Colonic mucosa (tissue), 4 donors: ENCODE measurements at places on chromosomes 4 and X.

GRCh38 chr4:149784018-149784417, 31.6 kb downstream of the IQCM start:
- no peak for DNase-seq

DNA sequence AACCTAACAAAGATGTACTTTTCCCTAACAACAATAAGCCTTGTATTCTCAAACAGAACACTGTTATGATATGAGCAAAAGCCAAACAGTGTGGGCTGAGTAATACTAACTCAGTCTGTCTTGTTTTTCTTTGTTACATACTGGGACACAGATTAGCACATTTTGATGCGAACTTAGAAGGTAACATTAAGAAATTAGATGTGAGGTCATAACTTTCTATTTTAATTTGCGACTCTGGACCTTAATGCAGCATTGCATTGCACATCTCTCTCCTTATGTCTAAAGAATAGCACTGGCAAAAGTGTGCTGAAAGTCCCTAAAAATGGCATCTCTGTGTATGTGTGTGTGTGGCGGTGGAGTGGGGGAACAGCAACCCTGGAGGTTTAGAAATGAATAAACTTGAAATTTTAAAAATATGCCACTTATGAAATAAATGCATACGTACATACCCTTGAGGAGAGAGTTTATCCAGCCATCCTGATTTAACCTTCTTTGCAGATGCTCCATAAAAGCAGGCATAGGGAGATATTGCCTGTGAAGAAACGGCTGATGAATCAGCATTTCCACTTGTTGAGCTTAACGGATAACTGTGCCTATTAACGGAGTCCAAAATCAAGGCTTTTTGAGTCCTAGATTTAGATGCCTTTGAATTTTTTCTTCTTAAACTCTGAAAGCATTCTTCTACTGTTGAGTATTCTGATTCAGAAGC, 34.2 kb downstream of the ARAP2 start:
- DNase-seq, result no peak

GRCh38 chr4:42865572-42866189, 26.8 kb upstream of the GRXCR1 start:
- peak; percentile 56 for DNase-seq

GRCh38 chr4:121439669-121440068, 58.9 kb upstream of the QRFPR start:
- DNase-seq, result no peak

DNA sequence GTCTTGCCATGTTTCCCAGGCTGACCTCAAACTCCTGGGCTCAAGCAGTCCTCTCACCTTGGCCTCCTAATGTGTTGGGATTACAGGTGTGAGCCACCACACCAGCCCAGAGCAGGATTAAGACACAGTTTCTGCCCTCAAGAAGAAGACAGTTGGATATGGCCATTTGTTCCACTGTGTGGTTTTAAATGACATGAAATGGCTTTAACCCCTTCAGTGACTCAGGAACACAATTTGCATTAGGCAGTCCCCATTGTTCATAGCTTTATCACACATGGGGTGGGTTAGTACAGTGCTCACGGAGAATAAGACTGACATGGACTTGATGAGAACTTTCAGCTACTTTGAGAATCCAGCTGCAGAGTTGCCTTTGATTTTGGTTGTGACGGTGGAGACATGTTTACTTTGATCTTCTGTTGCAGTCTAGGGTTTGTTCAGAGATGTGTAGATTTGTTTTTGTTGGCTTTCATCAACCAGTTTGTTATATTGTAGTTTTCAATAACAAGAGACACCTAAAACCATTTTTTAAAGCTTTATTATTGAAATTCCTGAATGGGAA, 60.3 kb downstream of the ARX start:
- DNase-seq, result no peak

DNA sequence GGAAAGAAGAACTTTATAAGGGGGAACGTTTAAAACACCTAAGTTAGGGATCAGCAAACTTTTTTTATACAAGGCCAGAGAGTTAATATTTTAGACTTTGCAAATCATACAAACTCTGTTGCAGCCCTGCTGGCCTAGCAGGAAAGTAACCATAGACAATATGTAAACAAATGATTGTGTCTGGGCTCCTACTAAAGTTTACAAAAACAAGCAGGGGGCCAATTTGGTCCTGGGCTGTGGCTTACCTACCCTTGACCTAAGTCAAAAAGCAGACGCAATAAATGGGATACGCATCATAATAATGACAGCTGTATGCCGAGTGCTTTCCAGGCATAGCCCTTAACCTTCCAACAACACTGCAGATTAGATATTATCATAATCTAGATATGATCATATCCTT, 4.9 kb downstream of the TASL start:
- DNase-seq, result no peak

- DNase-seq, result no peak
These were observed 8.7 kb upstream of the IL13RA1 start for GRCh38 chrX:118718737-118719136.

- no peak for DNase-seq
These were observed 24.1 kb downstream of the ZCCHC12 start for GRCh38 chrX:118847676-118848075.

- no peak for DNase-seq
These were observed 9.8 kb upstream of the RTL5 start for GRCh38 chrX:72141372-72142004.

- no peak for DNase-seq
These were observed 26.4 kb downstream of the CASP6 start for GRCh38 chr4:109676886-109677285.

DNA sequence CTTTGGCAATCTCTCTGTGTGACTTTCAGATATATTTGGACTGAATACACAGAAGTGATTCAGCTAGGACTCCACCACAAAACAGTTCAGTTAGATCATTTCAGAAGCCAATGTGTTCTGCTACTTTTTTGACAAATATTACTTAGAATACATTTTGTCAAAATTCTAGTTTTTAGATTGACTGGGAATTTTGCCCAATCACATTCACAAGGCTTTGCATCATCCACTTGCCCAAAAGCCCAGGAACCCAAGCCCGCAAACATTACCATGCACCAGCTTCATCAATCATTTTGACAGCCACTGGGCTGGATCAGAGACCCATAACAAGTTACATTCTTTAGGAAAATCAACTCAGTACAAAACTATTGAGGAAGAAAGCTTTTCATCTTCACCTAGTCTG, 256.6 kb upstream of the NDST3 start:
- DNase-seq, result no peak

GRCh38 chrX:101419489-101419888, 11.5 kb downstream of the HNRNPH2 start:
- DNase-seq, result peak; percentile 24

GRCh38 chr4:112637552-112637866, 566 bp downstream of the LARP7 start:
- no peak for DNase-seq

DNA sequence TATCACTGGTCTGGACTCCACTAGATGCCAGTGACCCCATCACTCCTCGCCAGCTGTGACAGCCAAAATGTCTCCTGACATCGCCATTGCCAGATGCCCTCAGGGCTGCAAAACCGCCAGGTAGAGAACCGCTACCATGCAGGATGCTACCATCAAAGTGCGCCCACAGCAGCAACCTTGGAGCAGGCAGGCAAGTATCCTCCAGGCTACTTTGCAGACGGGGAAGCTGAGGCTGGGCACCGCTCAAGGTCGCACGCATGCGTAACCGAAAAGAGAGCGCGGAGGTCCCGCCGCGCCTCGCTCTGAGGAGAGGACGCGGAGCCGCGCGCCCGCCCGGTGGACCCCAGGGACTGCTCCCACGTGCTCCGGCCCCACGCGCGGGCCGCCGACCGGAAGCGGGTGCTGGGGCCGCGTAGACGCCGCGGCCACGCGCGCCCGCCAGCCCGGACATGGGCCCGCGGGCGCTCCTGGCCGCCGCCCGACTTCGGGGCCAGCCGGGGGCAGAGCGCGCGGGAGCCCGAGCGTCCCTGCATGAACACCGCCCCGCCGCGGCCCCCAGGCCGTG, at the start of gene STS:
TSS of gene STS (plus strand) at position 300 of the 565 bp plus-strand sequence. CDS start 105,488 bp downstream, outside the sequence.
- peak; percentile 49 for DNase-seq
